ENCODE measurements at places on chromosomes 16 and 17. TPM values are rescaled to one million over a fixed set of nuclear protein-coding genes. Genes with fewer than 3 reads are reported as not detected.

GRCh38 chr16:64167936-64168335, 953.9 kb downstream of the CDH11 start:
- no peak for DNase-seq

- DNase-seq: no peak
Observed at GRCh38 chr16:68252383-68252782, 7.2 kb downstream of the PLA2G15 start.

The HAP1 gene
- 0.14 TPM for total RNA-seq

The HASPIN gene
- 22.6 TPM for total RNA-seq

The BRICD5 gene
- total RNA-seq: 7.5 TPM

DNA sequence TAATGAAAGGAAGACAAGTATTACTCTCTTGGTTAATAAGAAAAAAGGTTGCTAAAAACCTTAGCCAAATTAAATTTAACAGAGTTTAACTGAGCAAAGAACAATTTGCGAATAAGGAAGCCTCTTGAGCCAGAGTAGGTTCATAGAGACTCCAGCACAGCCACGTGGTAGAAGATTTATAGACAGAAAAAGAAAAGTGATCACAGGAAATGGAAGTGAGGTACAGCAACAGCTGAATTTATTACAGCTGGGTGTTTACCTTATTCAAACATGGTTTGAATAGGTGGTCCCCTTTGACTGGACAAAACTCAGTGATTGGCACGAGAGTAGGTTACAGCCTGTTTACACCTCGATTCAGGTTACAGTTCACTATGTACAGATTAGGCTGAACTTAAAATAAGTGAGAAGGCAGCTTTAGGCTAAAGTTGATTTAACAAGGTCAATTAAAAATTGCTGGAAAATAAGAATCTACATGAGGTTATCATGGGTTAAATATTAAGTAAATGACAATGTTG, 3.3 kb upstream of the CCL15 start:
- no peak for DNase-seq

Data from A172 (cell line).